ENCODE measurements at places on chromosomes 4 and X.

DNA sequence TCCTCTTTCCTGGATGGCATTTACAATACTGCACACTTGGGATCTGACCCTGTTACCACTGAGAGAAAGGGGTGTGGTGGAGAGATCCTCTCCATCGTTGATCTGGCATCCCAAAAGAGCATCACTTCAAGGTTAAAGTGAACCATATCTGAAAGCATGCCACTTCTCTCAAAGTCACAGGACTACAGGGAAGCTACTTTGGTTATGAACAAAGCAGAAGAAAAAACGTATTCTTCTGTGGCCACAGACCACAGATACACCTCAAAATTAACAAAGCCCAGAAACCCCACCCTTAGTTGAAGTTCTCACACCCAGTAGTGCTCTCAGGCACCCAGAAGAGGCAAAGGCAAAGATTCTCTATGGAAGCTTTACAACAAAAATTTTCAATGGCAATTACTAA, 108.3 kb downstream of the JADE1 start:
- DNase-seq: no peak

GRCh38 chr4:907103-907400, 25.1 kb downstream of the GAK start:
- no peak for DNase-seq

- DNase-seq: no peak
Measured at GRCh38 chrX:101377547-101377946, 8.4 kb downstream of the BTK start.

DNA sequence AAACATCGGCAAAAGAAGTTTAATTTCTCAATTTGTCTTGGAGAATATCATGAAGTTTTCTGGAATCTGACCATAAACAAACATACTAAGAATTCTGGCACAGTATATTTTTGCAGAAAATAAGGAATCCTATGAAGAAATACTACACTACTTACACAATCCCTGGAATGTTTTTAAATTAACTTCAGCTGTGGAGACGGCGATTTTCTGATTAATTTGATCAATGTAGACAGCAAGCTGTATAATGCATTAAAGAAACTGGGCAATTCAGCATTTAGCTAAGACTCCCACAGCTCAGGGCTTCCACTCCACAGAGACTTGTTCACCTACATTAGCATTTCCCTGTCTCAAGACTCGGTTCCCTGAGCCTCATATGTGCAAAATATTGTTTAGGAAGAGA, 12.2 kb downstream of the EGFL6 start:
- DNase-seq: no peak

DNA sequence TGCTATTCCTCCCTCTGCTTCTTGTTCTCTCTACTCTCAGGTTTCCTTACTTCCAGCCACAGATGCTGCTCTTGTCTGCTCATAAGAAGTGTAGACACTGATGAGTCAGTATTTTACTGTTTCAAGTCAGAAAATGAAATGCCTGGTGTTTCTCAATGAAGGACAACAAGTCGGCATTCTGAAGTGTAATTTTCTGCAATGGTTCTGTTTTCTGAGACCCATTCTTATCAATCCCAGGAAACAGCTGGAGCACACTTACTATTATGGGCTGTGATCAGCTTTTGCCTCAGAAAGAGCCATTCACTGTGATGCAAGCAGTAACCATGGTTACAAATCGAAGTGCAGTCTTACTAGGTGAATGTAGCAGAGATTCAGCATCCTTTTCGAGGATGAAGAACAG, 42.0 kb downstream of the SLC4A4 start:
- DNase-seq: no peak

DNA sequence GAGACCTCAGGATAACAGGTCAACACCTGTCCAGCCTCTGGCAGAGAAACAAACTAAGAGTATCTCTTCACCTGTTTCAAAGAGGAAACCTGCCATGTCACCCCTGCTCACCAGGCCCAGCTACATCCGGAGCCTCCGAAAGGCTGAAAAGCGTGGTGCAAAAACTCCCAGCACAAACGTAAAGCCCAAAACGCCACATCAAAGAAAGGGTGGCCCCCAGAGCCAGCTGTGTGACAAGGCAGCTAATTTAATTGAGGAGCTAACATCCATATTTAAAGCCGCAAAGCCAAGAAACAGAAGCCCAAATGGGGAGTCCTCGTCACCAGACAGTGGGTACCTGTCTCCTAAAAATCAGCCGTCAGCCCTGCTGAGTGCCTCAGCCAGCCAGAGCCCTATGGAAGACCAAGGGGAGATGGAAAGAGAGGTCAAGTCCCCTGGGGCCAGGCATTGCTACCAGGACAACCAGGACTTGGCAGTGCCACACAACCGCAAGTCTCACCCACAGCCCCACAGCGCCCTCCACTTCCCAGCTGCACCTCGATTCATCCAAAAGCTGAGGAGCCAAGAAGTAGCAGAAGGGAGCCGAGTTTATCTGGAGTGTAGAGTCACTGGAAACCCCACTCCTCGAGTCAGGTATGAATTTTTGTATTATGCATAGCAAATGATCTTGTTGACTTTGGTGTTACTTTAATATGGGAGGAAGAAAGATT, 15.1 kb downstream of the PALLD start:
- no peak for DNase-seq

DNA sequence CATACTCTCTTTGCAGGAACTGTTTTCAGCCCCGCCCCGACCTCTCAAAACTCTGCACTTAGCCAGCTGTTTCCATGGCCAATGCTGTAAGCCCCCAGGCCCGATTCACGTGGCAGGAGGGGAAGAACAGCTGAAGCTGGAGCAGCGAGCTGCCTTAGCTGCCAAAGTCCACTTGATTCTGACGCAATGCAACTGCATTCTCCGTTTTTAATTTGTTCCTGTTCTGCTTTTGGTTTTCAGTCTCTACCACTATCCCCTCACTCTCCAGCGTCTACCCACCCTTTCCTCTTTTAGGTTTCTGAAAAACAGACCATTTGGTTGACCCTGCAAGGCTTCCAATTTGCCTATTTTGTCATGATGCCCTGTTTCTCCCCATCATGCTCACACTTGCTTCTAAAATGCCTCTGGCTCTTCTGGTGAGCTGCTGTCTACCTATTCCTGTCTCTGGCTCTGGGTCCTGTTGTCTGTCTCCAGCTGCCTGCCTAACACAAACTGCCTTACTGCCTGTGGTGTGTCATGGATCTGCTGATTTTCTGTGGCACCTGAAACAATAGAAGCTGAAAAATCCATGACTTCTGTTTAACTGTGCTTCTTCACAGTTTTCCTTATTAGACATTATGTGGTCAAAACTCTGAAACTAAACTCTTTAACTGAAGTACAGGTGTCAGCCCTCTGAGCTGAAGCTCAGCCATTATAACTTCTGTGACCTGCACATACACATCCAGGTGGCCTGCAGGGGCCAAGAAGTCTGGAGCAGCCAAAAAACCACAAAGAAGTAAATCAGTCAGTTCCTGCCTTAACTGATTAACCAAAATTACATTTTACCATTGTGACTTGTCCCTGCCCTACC, 160.5 kb upstream of the AGTR2 start:
- DNase-seq: no peak

- DNase-seq: no peak
Measured at GRCh38 chrX:22616867-22617266, 344.2 kb downstream of the CBLL2 start.

DNA sequence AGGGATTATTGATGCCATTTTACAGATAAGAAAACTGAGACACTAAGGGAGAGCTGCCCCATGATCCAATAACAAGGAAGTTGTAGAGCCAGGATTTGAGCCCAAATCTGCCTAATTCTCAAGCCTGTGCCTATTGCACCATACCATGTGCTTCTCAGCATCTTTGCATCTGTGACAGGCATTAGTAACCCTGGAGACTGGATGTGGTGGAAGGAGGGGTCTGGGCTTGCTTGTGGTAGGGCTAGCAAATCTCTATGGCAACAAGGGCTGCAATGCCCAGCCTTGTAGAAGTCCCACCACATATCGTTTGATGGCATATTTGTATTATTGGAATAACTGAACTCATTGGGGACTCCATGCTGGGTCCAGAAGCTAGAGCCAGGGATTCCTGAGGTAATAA, 58.1 kb downstream of the RTL5 start:
- DNase-seq: no peak

- DNase-seq: no peak
Measured at GRCh38 chr4:27861802-27862201, 1001.2 kb downstream of the STIM2 start.

GRCh38 chrX:149629730-149630387, 1.7 kb downstream of the TMEM185A start:
- DNase-seq: no peak

Measured in brain pericyte (primary cell).